CD14-positive monocyte (primary cell): ENCODE measurements at places on chromosomes 7 and 10.
A peak's percentile ranks its signal among the peaks of the same experiment; 100 is the strongest.

DNA sequence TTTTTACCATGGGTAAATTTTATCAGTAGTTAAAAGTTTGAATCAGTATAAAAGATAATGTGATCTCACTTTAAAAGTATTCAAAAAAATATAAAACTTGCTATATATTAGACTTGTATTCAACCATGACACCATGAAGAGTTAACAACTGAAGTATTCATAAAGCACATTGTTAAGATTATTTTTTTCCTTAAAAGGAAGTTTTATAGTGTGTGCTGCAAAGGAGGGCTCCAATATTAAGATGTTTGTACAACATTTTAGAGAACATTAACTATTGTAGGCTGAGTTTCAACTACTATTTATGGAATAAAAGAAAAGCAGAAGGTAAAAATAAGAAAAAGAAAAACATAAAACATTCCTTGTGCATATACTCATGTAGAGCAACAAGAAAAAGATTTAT, 24.5 kb upstream of the CUBN start:
- no peak for DNase-seq

DNA sequence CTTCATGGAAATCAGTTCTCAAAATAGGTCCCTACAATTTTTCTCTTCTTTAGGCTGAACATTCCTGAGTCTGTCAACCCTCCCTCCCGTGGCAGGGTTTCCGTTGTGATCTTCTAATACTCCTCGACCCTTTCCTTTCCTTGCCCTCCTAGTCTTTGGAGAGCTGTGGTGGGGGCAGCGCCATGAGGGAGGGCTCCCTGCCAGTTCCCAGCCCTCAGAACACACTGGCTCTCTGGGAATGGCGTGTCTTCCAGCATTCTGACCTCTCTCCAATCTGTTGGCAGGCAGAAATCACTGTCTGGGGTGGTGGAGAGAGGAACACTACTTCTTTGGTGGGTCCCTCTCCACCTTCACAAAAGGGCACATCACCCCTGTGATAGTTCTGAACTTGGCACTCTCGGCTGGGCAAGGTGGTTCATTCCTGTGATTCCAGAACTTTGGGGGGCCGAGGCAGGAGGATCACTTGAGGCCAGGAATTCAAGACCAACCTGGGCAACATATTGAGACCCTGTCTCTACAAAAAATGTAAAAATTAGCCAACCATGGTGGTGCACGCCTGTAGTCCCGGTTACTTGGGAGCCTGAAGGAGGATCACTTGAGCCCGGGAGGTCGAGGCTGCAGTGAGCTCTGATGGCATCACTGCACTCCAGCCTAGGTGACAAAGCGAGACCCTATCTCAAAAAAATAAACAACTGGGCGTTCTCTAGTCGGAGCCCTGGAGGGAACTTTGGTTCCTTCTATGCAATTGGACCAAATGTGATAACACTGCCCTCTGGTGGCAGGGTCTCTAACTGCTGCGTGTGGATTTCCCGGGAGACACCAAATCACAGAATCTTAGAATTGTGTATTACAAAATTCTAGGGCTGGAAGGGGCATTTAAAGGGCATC, 13.1 kb upstream of the ARPC1A start:
- DNase-seq: peak; percentile 63

GRCh38 chr10:81600185-81600584, 274.8 kb upstream of the NRG3 start:
- no peak for DNase-seq

DNA sequence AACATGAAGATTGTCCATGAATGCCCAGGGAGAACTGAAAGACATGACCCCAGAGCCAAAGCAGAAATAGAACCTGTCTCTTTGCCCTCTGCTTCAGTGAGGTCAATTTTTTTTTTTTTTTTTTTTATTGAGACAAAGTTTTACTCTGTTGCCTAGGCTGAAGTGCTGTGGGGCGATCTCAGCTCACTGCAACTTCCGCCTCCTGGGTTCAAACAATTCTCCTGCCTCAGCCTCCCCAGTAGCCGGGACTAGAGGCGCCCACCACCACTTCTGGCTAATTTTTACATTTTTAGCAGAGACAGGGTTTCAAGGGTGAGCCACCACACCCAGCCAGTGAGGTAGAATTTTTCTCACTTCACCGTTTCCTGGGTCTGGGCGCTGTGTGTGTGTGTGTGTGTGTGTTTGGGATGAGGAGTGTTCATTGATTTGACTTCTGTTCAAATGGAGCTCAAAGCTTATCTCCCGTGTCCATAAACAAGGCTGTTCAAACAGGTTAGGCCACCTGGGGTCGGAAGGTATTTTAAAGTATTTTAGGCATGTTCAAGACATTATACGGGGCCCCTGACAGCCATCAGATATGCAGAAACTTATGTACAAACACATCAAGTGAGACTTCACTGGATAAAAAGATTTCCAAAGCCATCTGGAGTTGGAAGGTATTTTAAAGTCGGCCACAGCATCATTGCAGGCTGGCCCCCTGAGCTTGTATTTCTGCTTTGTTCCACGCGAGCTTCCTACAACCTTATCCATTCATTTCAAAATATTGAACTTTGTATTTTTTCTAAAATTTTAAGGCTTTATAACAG, 93.8 kb downstream of the MAP3K8 start:
- no peak for DNase-seq

DNA sequence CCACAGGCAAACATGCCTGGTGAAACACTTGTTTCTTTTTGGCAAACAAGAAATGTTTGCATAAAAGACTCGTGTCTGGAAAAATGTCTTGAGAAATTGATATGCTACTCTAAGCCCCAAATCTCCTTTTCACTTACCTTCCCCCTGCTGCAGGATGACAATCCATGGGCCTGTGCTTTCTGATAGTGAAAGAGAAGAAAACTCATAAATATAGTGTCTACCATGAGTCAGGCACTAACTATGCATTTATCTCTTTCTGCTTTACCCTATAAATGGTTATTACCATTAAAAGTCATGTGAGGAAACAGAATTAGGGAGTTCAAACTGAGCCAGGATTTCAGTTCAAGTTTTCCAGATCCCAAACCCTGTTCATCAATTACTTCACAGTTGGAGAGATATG, 6.6 kb upstream of the TARP start:
- no peak for DNase-seq

DNA sequence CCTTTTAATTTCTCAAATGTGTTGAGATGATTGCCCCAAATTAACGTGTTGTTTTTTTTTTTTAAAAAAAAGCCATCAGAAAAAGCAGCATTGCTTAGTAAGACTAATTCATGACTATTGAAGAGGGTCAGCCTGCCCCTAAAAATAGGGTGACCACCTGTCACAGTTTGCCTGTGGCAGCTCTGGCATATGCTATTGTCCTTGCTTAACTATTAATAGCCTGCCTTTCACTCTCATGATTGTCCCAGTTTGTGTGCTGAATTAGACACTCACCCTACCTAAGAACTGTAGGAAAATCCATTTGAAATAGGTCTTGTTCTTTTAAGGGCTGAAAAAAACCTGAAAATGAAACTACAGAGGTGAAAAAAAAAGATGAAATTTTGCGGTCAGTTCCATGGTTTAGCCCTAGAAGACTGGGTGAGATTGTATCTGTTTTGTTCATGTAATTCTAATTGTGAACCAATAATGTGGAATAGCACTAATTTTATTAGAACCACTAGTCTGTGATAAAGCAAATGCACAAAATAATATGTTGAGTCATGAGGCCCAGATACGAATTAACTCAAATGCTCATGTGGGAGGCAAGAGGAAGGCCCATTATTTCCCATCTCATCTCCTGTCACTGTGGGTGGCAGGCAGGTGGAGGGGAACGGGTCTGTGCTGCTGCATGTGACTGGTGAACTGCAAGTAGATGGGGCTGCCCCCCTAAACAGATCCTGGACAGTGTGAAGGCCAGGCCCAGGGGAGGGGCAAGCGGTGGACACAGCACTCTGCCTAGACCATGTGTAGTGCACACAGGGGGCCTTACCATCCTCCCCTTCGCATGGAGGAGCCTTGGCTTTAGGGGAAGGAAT, 265.4 kb upstream of the NFE2L3 start:
- no peak for DNase-seq
